ENCODE measurements at places on chromosomes 11 and 22.

GRCh38 chr11:85133636-85134035, 493.5 kb downstream of the DLG2 start:
- no peak for DNase-seq

GRCh38 chr22:18091478-18091877, 13.7 kb downstream of the PEX26 start:
- DNase-seq, result no peak

GRCh38 chr11:33575311-33575710, 125.3 kb downstream of the C11orf91 start:
- DNase-seq, result no peak

DNA sequence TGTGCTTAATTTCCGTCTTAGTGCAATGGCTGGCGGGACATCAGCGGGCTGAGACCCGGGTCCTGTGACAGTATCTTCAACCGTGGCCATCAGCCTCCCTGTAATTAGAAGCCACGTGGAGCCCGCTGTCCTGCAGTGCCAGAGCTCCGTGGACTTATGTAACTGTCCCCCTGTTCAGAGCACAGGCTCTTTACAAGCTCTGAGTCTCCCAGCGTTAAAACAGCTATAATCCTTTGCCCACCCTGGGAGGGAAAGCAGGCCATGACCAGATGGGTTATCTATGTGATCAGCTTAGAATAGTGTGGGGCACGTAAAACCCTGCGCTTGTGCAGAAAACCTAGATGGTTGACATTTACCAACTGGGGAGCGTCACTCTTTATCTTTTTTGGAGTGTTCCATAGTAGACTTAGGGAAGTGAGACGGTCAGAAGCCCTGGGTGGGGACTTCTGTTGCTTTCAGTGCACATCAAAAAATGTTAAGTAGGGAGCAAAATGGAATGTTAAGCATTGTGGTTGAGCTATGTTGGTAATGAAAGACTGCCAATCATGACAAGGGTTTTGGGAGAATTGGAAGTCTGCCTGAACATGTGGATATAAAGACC, 103.5 kb upstream of the CADM1 start:
- DNase-seq, result no peak

- no peak for DNase-seq
These were observed 689 bp upstream of the SART1 start for GRCh38 chr11:65960824-65961266.

- DNase-seq, result no peak
These were observed 46.7 kb downstream of the DSCAML1 start for GRCh38 chr11:117750357-117750756.

Measured in activated CD4-positive, alpha-beta T cell treated with anti-CD3 and anti-CD28 coated beads for 24 hours (primary cell).